ENCODE measurements at places on chromosomes 12 and 14.

- no peak for DNase-seq
Measured at GRCh38 chr12:115691123-115691522, 586.4 kb downstream of the MED13L start.

DNA sequence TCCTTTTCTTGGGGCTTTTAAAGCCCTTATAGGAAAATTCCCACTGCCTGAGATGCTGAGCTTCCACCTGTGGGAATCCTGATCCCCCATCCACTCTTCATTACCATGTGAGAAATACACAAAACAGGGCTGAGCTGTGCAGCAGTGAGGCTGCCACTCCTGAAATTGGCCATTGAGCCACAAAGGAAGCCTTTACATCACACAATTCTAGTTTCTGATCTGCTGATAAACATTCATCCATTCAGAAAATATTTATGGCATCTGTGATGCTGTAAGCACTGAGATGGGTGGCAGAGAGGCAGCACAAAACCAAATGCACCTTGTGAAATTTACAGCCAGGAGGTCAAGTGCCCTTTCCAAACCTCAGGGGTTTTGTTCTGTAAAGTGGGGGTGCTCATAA is 26.2 kb upstream of the CMKLR1 start:
- no peak for DNase-seq

DNA sequence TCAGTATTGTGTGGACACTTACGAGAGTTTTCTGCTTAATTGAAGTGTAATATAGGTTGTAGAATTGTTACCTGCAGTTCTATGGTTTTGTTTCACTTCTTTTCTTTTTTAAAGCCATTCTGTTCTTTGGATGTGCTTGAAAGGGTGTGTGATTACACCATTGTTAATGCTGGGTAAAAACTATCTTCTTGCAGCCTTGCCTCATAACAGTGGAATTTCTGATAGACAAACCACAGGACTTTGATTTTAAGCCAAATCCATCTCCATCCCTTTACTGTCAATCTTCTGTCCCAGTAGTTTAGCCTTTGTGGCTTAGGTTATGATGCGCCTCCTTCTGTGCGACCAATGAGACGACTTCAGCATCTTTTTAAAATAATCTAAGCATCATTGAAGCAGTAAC is 182.3 kb downstream of the PELI2 start:
- DNase-seq = no peak

DNA sequence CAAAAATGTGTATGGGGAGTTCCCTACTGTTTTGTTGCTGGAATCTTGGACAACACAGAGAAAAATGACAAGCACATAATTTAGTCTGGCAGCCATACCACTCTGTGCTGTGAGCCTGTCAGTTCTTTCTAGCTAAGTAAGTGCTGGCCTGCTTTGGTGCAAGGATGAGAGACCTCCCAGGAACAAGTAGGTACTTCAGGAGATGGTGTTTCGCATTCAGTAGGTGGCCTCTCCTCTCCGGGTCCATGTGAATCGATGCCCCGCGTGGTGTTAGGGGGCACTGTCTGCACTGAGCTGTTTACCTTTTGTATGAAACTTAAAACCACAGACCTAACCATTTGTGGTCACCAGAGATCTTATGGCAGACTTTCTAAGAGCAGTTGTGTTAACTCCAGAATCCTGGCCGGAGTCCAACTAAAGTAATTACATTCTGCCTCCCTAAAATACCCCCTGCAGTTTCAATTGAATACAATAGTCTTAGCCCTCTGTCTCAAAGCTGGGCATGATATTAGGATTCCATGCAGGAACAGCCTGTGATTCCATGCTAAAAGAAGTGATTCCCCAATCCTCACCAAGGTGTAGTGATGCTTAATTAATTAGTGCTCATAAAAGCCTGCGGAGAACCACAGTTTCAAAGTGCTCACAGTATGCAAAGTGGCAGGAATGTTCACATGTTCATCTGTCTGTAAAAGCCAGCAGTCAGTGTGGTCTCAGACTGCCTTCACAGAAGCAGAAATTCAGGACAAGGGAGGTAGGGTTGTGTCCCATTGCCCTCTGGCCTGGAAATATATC is 64.2 kb downstream of the LLPH start:
- no peak for DNase-seq
